ENCODE measurements at places on chromosomes 1 and 21. TPM values are rescaled to one million over a fixed set of nuclear protein-coding genes. Genes with fewer than 3 reads are reported as not detected.

UMODL1 gene
- not detected for total RNA-seq

FAM72A gene
- total RNA-seq = 4.6 TPM

TRAF3IP3 gene
- not detected for total RNA-seq

C1orf115 gene
- 29.7 TPM for total RNA-seq

NR1I3 gene
- not detected for total RNA-seq

CRYAA gene
- total RNA-seq = not detected

NFASC gene
- under 0.01 TPM for total RNA-seq

KRTAP11-1 gene
- not detected for total RNA-seq

TNFSF18 gene
- 17.4 TPM for total RNA-seq

PTPN22 gene
- total RNA-seq = 3.7 TPM

LRRC38 gene
- total RNA-seq = not detected

G0S2 gene
- total RNA-seq = 14.4 TPM

CDC7 gene
- total RNA-seq = 5.3 TPM

KRTAP12-2 gene
- total RNA-seq = not detected

EDN2 gene
- total RNA-seq = 0.09 TPM

IFNLR1 gene
- 0.09 TPM for total RNA-seq

WNT3A gene
- total RNA-seq = not detected

PIGK gene
- total RNA-seq = 21.0 TPM

TNFRSF8 gene
- 0.09 TPM for total RNA-seq

All from endothelial cell of coronary artery (primary cell).